NCI-H510A (cell line): ENCODE measurements at places on chromosomes 7 and 10.

GRCh38 chr7:42746214-42746613 is 165.7 kb downstream of the C7orf25 start:
- DNase-seq, result no peak

DNA sequence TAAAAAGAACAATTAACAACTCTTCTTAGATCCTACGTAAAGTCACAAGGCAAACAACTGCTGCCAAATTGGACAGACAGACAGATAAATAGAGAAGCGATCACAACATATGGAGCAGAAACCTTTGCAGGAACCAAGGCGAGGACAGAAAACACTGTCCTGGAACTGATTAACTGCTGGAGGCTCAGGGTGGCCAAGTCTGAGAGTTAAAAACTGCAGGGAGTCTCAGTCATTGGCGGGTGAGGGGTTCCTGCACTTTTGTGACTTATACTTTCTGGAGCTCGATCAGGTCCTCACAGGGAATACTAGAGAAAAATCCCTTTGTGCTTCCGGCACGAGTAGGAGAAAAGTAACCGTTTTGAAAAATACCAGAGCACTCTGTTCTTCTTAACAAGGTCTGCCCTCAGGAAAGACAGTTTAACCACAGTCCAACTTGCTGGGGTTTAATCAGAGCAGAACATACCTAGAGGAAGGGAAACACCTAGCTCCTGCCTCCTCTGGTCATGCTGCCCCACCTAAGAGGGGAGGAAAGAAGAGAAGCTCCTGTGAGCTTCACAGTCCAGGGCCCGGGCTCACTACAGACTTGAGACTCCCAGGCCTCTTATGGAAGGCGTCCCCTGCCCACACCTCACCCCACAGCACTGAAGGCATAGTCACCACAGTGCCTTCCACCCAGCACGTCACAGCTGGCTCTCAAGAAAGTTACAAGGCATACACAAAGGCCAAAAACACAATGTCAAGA is 74.9 kb downstream of the LARP4B start:
- DNase-seq, result no peak

DNA sequence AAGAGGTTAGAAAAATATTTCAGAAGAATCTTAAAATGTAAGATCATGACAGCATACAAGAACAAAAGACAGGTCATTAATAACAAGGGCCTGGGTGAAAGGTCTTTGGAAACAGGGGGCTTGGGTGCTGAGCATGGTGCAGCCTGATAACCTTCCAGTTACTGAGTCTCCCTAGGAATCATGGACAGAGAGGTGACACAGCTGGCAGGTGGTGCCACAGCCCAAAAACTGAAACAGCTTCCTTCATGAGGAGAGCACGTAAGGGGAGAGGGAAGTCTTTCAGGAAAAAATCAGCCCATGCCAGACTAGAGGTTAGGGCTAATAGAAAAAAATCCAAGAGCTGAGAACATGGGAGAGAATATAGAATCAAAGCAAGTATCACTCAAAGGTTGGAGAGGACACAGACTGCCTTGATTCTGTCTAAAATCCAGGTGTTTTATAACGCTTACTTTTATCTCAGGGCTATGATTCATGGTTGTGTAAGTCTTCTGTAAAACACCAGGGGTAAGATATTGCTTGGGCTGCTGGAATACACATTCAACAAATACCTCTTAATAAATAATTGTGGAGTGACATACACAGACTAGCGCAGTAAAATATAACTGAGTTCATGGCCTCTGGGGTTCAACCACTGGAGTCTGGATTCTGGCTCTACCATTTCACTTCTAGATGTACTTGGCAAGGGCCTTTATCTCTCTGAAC is 88.1 kb downstream of the SEMA3C start:
- no peak for DNase-seq

GRCh38 chr10:11439523-11440053 is 171.9 kb downstream of the USP6NL start:
- no peak for DNase-seq

GRCh38 chr10:127472976-127473375 is 76.1 kb upstream of the NPS start:
- DNase-seq, result no peak

GRCh38 chr10:716821-717220 is 27.4 kb upstream of the DIP2C start:
- DNase-seq, result no peak

- no peak for DNase-seq
Measured at GRCh38 chr7:43490016-43490415, 92.9 kb upstream of the STK17A start.

DNA sequence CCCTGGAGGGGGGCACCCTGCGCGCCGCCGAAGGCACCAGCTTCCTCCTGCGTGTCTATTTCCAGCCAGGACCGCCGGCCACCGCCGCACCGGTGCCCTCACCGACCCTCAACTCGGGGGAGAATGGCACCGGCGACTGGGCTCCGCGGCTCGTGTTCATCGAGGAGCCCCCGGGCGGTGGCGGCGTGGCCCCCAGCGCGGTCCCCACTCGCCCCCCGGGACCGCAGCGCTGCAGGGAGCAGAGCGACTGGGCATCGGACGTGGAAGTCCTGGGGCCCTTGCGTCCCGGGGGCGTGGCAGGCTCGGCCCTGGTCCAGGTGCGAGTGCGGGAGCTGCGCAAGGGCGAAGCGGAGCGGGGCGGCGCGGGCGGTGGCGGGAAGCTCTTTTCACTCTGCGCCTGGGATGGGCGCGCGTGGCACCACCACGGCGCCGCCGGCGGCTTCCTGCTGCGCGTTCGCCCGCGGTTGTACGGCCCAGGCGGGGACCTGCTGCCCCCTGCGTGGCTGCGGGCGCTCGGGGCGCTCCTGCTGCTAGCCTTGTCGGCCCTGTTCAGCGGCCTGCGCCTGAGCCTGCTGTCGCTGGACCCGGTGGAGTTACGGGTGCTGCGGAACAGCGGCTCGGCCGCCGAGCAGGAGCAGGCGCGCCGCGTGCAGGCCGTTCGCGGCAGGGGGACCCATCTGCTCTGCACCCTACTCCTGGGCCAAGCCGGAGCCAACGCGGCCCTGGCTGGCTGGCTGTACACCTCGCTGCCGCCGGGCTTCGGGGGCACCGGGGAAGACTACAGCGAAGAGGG is 594 bp downstream of the CNNM1 start:
- peak; percentile 19 for DNase-seq

DNA sequence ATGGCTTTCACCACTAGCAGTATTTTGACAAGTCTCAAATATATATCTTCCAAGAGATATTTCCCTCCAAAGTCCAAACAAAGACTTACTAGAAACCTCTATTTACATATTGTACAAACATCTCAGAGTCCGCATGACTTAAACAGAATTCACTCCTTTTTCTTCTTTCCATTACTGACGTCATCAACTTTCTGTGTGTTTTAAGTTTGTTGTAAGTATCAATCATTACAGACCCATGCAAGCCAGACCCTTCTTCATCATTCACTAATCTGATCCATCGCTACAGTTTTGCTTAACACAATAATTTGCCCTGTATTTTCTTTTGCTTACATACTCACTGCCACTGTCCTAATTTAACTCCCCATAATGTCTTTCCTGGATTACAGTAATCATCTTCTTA is 51.9 kb downstream of the SEMA3A start:
- no peak for DNase-seq
